ENCODE measurements at places on chromosomes 5 and 9.

- no peak for DNase-seq
Observed at GRCh38 chr5:173582216-173583111, 34.0 kb downstream of the BOD1 start.

- DNase-seq, result no peak
Observed at GRCh38 chr5:35487233-35488025, 130.2 kb upstream of the SPEF2 start.

- DNase-seq, result no peak
Observed at GRCh38 chr5:110638970-110639902, 87.2 kb downstream of the TMEM232 start.

DNA sequence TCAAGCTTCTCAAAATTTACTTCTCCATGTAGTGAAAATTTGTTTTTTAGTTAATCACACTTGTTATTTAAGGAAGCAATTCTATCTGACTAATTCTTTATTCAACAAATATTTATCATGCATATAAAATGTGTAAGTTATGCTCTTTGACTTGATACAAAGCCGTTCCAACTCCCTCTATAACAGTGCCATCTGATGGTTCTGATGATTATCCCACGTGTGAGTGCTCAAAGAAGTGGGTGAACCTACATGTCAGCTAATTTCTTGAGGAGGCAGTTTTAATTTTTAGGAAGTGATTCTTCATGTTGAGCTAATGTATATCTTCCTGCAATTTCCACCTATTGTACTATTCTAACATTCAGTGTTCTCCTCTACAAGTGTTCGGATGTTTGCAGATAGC is 88.8 kb upstream of the BRINP1 start:
- no peak for DNase-seq

- no peak for DNase-seq
Observed at GRCh38 chr9:76191493-76191892, 202.7 kb downstream of the RFK start.

DNA sequence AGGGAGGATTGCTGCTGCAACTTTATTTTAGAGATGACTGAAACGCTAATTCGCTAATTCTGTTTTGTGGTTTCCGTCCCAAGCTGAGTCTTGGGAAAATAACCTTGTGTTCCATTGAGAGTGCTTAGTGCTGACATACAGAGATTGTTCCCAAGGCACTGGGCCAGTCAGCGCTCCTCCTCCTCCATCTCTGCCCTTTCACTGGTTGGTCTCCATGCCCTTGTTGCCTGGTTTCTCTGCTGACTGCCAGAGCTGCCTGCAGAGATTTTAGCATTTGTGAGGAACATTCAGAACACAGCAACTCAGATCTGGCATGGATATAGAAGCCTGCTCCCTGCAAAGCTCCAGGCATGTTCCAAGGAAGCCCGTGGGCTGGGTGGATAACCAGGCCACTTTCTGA is 126.0 kb upstream of the IRX2 start:
- DNase-seq, result no peak

GRCh38 chr9:87684627-87685219 is 41.2 kb upstream of the CTSL start:
- DNase-seq, result no peak

GRCh38 chr9:125986966-125987365 is 239.8 kb downstream of the PBX3 start:
- no peak for DNase-seq

- no peak for DNase-seq
Observed at GRCh38 chr5:35061211-35061770, 13.5 kb upstream of the AGXT2 start.

DNA sequence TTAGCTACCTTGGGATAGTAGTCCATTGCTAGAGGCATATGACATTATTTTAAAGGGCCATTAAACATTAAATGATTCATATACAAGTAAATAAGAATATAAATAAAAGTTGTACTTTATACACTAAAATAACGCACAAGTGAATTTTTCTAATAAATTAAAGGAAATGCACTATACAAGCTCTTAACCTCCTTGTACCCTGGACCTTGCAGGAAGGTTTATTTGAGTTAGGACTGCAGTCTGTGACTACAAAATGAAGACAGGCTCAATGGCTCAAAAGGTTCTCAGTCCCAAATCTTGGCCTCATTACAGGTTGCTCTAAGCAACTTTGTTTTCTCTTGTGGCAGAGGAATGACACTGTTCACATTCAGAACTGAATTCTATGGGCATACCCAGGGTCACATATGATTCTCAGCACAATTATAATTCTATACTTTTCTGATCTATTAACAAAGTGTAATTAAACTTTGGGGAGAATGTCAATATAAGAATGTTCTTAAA is 34.4 kb downstream of the FEM1C start:
- no peak for DNase-seq

GRCh38 chr9:132986640-132987620 is 8.4 kb downstream of the GFI1B start:
- no peak for DNase-seq

DNA sequence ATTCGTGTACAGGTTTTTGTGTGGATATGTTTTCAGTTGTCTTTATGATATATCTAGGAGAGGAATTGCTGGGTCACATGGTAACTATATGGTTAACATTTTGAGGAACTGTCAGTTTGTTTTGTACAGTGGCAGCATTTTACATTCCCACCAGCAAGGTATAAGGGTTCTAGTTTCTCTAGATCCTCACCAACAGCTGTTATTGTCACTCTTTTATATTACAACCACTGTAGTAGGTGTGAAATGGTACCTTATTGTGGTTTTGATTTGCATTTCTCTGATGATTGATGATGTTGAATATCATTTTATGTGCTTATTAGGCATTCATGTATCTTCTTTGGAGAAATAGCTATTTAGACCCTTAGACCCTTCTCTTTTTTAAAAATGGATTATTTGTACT is 82.9 kb downstream of the CCDC171 start:
- no peak for DNase-seq

GRCh38 chr5:132394667-132395259 is 25.3 kb downstream of the SLC22A5 start:
- DNase-seq, result no peak

- DNase-seq, result no peak
Observed at GRCh38 chr5:9197881-9198260, 348.0 kb downstream of the SEMA5A start.

DNA sequence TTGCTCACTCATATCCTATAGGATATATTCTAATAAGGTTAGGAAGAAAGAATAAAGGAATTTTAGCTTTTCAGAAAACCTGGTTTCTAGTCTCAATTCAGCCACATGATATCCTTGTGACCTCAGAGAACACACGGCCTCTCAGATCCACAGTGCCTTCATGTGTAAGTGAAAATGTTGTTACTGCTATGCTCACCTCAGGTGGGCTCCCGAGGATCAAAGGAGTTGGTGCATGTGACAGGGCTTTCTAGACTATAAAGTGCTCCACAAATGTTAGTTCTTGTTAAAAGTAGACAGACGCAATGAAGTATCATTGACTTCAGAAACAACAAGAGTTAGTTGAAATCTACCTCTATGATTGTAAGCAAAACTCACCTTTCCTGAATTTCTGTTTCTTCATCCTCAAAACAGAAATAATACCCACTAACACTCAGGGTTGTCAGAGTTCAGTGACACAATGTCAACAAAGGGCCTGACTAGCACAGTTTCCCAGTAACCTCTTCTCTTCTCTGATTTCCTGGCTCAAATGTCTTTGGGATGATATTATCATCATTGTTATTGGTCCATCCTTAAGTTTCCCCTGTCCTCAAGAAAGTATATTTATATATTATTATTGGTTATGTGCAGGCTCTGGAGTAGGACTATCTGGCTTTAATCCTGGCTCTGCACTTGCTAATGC is 36.0 kb upstream of the MAN2A1 start:
- DNase-seq, result no peak

GRCh38 chr9:33187519-33188218 is 20.5 kb upstream of the B4GALT1 start:
- no peak for DNase-seq

- no peak for DNase-seq
Observed at GRCh38 chr5:177538876-177539275, 15.5 kb downstream of the FAM193B start.

DNA sequence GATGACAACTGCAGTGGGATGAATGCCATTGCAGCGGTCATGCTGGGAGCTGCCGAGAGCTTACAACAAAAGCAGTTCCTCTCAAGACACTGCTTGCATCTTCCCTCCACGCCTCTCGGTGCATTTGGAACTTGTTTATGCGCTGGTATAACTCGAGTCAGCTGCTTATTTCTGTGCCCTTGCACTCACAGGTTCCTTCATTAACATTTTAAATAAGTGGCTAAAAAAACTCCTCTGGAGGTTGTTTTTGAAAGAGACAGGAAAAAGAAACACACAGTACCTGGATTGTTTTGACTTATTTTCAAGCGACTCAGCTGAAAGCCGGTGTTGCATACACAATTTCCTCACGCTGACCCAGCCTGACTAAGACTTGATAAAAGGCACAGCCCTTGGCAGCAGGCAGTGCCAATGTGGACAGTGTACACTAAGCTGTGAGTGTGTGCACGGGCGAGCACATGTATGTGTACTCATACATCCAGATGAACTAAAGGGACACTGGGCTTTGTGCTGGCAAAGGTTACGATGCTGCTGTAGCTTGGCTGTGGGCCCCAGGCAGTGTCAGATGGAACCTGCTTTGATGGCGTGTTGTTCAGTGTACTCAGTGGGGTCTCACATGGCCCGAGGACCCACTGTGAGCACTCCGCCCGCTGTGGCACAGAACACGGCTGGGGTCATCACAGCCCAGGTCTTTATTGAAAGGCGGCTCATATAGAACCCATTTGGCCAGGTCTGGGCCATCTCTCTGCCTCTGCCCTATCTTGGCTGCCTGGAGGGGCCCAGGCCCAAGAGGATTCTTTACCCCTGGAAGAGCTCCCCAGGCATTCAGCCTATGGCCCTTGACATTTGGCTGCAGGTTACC is 92.3 kb downstream of the ANKRD33B start:
- no peak for DNase-seq

DNA sequence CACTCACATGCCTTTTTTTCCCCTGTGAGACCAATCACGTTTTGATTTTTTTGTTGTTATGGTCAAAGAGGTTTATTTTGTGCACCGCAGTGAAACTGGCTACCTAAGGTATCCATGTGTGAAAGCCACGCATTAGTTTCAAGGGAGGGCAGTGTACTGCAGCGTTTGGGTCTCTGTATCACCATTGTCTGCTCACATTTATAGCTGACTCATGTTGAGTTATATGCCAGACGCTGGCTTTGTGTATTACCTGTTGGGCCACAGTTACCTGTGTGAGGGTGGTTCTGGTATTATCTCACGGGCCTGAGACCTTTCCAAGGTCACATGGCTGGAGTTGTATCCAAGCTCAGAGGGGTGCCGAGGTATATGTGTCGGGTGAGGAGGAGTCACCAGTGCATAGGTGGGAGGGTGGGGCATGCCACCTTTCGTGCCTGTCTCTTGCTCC is 75.8 kb downstream of the ARHGAP26 start:
- no peak for DNase-seq

Data from AG04450 (cell line).